ENCODE measurements at places on chromosomes 16 and 17.

DNA sequence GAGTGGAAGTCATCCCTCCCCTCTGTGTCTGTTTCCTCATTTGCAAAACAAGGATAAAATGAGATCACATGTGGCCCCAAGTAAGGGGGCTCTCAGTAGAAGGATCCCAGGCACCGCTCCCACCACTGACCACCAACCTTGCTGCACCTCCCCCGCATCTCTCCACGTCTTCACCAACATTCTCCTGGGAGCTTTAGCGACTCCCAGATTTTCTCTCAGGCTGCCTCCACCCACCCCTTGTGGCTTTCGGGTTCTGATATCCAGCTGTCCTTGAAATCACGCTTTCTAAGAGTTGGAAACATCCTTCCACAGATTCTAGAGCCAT is 16.4 kb upstream of the NTN1 start:
- DNase-seq = no peak

GRCh38 chr17:73595479-73595878 is 48.8 kb downstream of the SDK2 start:
- DNase-seq = peak; percentile 12

- no peak for DNase-seq
These were observed 8.6 kb downstream of the RIPOR1 start for GRCh38 chr16:67537270-67537635.

- DNase-seq = no peak
These were observed 13.2 kb downstream of the ZNF821 start for GRCh38 chr16:71870818-71871217.

- DNase-seq = peak; percentile 67
These were observed 591 bp upstream of the SLFN5 start for GRCh38 chr17:35242158-35242804.

GRCh38 chr16:1763521-1764511 is 7.5 kb downstream of the NME3 start:
- DNase-seq = peak; percentile 23

- DNase-seq = peak; percentile 92
These were observed 4.5 kb downstream of the CCR7 start for GRCh38 chr17:40560592-40561293.

DNA sequence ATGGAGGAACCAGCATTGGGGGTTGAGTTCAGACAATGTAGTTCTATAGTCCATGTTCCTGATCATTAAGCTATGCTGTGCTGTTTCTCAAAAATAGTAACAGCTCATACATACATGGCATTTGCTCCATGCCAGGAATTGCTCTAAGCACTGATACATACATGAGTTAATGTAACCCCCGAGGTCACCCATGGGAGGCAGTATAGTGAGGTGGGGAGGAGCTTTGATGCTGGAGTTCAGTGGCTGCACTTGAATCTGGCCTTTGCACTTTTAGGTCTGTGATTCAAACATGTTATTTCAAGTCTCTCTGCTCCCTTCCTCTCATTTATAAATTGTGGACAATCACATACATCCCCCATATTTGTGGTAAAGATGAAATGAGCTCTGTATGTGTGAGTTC is 223.1 kb upstream of the WSB1 start:
- DNase-seq = no peak

GRCh38 chr17:44928136-44928535 is 12.8 kb upstream of the GFAP start:
- DNase-seq = no peak

DNA sequence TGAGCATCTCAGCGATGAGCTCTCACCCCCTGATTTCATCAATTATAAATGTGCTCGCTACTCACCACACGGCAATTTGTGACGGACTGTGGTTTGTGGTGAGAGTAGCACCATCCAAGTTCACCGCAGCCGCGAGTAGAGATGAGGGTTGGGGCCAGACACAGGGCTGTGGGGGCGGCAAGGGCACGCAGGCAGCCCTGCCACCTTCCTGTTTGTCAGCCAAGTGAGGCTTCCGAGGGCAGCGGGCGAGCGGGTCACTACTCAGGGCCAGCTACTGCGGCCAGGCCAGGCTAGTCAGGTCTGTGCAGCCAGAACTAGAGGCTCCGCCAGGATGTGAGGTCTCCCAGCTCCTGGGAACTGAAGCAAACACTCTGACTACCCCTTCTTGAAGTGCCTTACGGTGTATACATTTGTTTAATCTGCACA is 39.6 kb upstream of the MEOX1 start:
- DNase-seq = peak; percentile 84

DNA sequence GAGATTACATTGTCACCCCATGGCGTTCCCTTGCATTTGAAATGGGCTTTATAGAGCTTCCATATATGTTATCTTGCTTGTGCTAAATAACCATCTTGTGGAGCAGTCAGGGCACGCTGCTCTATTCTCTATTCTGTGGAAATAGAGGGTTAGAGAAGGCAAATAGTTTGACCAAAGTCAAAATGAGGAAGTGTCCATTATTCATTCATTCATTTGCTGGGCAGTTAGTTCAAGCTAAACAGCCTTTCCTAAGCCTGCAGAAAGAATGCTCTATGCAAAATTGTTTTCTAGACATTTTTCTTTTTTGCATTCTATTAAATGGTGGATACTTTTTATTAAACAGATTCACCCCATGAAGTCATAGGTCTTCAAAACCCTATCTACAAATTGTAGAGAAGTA is 67.8 kb upstream of the ELAC2 start:
- DNase-seq = no peak

- peak; percentile 76 for DNase-seq
These were observed 4.9 kb downstream of the OR4D1 start for GRCh38 chr17:58153046-58153445.

DNA sequence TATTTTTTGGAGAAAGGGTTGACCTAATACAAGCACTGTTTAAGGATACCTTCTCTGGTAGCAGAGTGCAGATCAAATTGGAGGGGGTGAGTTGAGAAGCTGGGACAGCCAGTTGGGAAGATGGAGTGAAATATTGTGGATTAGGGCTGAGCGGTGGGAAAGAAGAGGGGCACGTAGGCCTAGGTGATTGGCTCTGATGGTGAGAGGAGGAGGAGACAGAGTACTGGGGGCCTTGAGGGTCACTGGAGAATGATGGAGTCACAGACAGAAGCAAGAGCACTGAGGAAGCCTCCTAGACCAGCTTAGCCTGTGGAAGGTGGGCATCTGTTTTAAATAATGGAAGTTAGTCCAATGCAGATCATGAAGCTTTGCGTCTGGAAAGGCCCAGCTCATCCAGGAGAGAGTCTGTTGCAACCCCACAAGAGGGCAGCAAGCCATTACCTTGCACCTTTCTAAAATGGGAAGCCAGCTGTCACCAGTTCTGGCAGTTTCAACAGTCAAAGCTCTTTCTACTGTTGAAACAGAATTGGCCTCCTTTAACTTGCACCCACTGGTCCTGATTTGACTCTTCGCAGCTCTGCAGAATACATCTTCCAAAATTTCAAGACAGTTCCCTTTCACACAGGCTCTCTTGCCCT is 11.8 kb downstream of the SLC9A5 start:
- DNase-seq = peak; percentile 65

DNA sequence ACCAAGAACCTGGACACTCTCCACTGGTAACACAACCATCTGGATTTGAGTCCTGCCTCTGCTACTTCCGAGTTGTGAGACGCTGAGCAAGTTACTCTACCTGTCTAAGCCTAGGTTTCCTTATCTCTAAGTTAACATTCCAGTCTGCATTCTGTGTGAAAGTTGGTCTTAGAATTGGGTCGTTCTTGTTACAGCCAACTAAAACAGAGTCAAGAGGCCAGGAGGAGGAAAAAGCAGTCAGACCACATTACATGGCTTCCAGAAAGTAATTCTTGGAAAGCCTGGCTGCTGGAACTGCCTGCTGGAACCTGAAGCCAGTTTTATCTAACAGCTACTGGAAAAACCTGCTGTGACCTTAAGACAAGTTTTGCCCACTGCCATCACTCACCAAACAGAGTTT is 38.4 kb upstream of the XYLT1 start:
- DNase-seq = no peak

- DNase-seq = no peak
These were observed 36.2 kb downstream of the ABR start for GRCh38 chr17:1143573-1143972.

DNA sequence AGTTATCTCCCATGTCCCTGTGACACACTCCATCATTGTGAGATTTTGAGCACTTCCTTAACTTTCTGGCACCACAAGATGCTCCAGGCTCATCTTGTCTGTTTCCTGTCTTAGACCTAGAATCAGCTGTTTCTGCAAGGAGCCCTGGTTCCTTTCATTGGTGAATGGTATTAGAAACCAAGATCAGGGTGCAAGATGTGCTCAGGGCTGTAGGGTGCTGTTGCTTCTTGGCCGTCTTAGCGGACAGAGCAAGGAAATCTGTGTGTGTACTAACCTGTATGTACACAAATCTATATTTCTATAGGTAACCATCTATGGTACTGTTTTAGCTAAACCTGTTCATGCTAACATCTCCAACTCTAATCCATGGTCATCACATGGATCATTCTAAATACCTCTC is 8.1 kb upstream of the PRM1 start:
- DNase-seq = no peak

DNA sequence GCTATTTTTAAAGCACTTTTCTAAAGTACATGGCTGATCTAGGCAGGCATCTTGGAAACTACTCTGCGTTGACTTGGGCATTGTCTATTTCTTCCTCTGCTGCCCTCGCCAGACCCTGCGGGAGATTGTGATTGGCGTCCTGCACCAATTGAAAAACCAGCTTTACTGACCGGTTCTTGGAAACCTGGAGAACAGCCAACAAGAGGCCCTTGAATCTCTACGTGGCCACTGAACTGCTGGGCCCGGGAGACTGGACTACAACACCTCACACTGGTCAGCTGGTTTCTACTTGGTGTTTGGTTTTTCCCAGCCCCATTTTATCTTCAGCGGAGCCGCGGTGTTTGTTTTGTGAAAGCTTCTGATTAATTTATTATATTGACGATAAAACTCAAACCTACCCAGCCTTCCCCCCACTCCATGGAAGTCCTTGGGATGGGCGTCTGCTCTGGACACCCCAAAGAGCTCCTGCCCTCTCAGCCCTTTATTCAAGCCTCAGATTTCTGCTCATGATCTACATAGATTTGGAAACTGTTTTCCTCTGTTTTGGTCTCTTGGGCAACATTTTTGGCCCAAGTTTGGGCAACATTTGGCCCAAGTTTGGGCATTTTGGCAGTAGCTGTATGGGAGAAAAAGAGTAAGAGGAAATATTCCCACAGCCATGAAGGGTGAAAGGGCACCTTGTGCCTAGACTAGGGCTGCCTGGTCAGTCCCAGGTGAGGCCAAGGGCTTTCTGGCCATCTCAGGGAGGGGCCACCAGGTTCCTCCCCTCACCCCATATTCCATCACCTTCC is 4.7 kb downstream of the MLX start:
- no peak for DNase-seq

DNA sequence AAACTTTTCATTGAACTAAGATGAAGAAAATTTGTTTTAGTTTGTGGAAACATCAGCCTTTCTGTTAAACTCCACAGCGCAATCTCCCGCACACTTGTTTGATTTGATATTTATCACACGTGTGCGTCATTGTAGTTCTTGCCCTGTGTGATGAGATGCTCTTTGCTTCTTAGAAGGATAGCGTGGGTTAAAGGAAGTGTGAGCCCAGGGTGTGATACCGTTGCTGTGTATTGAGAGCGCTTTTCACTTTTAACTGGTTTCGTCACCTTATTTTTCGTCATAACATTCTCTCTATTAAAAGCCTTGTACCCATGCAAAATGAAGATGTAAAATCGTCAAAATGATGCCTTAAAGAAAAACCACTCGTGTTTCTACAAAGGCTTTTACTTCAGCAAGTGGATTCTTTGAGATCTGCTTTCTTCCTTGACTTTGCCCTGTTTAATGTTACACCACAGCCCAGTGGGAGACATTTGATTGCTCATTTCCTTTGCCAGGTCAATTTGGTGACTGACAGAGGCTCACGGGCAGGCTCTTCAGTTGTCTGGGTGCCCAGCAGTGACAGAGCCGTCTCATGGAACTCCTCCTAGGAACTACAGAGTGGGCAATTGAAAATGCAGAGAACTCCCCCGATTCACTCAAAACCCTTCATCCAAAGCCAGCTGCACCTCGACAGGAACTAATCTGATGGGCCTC is 61.1 kb downstream of the RPA1 start:
- no peak for DNase-seq

- peak; percentile 68 for DNase-seq
These were observed 4.3 kb upstream of the MYL4 start for GRCh38 chr17:47204722-47205418.

DNA sequence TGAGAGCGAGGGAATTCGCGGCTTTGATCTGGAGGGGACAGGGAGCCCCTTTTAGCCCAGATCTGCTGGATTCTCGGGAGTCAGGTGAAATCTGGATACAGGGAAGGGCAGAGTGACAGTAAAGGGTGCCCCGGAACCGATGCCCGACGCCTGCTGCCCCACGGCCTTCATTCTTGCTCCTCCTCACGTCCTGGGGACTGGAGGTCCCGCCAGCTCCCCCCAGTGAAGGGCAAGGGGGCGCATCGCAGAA is 596 bp downstream of the OR1F1 start:
- DNase-seq = no peak

GRCh38 chr16:54936979-54937670 is 6.5 kb downstream of the IRX5 start:
- DNase-seq = no peak

DNA sequence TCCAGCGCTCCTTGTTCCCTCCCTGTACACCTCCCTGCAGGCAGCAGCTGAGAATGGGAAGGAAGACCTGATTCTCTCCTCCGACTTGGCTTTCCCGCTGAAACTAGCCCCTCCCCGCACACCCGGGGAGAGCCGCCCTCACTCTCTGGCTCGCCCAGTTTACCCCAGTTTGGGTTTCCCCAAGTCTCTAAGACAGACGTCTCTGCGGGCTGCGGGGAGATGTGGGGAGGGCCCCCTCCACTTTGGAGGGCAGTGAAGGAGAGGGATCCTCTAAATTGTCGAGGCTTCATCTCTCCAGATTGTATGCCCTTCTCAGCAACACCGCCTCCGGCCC is 797 bp downstream of the GRB7 start:
- DNase-seq = no peak

GRCh38 chr17:46949291-46950174 is 26.6 kb downstream of the GOSR2 start:
- DNase-seq = no peak

GRCh38 chr17:78868391-78868790 is 27.8 kb upstream of the USP36 start:
- no peak for DNase-seq

DNA sequence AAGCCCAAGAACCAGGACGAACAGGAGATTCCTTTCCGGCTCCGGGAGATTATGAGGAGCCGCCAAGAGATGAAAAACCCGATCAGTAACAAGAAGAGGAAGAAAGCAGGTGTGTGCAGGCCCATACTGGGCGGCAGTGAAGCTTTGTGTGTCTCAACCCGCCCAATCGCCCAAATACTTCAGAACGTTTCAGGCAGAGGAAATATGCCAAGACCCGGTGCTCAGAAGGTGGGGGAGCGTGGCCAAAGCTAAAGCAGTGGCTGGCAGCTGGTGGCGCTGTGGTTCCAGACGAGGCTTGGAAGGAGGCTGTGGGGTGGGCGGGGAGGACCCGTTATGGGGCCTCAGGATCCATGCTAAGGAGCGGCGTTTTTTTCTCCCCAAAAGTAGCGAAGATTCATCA is 1.2 kb downstream of the CCDC137 start:
- DNase-seq = peak; percentile 62

- DNase-seq = peak; percentile 53
These were observed 709 bp upstream of the ENO3 start for GRCh38 chr17:4950075-4950745.

Measured in KBM-7 (cell line).